ENCODE measurements at places on chromosomes 4 and X.

DNA sequence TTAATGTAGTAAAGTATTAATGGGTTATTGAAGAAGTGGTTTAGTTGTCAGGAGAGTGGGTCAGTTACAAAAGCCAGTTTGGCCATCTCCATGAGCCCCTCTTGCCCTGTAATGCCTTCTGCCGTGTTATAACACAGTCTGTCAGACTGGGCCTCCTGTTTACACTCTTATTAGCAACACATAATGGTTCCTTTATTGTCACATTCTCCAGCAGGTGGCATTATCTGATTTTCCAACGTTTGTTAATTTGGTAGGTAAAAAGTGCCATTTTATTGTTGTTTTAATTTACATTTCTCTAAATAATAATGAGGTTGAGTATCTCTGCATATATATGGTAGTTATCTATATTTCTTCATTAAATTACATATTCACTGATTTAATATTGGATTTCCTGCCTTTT lies 560.8 kb downstream of the FGF13 start:
- no peak for DNase-seq

DNA sequence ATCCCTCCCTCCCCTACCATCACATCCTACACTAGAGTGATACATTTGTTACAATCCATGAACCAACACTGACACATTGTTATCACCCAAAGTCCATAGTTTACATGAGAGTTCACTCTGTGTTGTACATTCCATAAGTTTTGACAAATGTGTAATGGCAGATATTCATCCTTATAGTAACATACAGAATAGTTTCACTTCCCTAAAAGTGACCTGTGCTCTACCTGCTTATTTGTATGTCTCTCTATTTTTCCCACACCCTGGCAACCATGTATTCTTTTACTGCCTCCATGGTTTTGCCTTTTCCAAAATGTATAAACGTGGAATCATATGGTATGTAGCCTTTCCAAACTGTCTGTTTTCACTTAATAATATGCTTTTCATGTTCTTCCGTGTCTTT lies 42.2 kb upstream of the HPGD start:
- DNase-seq, result no peak

DNA sequence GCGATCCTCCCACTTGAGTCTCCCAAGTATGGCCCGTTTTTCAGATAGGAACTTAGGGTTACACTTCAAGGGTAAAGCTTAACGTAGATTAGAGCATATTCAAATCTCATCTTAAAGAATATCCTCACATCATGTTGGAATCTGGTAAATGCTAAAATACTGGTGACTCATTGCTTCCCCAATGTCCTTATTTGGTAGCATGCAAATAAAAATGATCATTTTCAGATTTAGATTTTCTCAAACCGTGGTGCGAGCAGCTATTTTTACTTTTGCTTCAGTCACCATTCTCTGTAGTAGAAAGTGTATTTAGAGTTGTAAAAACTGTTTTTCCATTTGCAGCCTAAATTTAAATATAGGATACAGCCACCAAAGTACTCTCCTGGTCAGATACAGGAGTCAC lies 101.5 kb upstream of the MAML3 start:
- DNase-seq, result no peak

DNA sequence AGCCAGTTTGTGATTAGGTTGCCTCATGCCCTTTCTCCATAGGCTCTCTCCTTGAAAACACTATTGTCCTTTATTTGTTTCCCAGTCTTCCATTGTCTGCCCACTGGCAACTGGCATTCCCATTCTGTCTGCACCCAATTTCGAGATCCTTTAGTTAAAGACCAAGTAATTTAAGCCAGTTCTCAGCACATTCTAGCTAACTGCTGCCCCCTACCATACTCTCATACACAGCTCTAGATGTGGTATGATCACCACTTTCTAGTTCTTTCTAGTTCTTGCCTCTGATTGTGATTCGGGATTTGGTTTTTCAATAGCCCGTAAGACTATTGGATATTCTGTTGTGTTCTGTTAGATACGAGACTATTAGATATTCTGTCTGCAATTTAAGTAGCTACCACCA lies 135.8 kb upstream of the TRPC5 start:
- no peak for DNase-seq

DNA sequence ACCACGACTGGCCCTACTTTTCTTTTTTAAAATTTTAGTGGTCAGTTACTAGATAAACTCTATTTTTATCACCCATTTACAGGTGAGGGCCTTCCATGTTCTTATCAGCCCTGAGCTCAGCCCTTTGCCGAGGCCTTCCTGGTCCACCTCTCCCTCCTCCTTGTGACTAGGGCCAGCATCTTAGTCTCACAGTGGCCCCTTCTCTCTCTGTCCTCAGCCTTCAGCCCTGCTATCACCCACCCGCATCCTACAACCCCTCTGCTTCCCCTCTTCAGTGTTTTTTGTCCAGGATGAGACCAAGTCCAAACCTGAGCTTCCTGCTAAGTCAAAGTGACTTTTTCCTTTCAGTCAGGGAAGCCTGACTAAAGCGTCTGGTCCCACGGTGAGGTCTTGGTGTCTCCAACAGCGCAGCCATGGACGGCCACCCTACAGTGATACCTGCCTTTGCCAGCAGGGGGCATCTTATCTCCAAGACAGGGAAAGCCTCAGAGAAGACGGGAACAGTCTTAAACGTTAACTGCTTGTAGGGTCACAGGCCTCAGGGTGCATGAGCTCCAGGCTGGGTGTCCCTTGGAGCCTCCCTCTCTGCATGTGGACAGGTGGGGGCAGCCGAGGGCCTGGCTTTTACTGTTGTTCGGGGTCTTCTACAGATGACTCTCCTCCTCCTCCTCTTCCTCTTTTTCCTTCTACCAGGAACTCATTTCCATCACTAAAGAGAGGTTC lies 11.7 kb upstream of the GAGE10 start:
- DNase-seq, result no peak

DNA sequence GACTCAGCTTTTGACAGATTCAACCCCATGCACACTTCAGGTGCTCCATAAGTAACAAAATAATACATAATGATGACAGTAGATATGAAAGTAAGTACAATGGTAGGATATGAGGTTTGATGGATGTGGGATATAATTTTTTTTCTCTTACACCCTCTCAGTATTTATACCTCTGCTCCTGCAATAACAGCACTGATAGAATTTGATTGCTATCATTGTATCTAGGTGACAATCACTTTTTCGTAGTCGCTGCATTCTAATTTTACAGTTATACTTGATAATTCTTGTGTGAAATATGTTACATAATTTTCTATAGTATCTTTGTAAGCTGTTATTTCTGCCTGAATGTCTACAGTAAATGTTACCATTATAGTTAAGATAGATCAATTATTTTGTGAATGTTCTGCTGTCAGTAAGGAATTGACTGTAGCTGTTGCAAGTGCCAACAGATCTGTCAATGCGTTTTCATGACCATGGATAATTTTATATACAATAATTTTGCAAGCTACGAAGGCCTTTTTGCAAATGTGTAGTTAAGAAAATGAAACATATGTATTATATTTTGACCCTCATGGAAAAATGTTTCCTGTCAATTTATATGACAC lies 128.9 kb downstream of the BANK1 start:
- DNase-seq, result no peak

DNA sequence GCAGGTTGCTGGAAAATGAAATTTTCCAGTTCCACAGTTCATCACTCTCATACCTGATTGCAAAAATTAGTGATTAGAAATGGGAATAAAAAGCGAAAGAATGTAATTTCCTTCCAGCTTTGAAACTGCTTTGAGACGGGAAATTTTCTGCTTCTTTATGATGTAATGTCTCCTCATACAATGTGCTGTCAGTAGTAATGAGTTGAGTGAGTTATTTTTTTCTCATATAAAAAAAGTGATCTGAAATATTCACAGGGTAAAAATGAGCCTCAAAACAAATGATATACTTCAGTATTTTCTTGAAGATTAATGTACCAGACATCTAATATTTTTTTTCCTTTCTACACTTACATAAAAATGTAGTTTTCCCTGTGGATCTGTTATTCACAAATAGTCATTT lies 179.1 kb upstream of the FAT4 start:
- DNase-seq, result no peak

DNA sequence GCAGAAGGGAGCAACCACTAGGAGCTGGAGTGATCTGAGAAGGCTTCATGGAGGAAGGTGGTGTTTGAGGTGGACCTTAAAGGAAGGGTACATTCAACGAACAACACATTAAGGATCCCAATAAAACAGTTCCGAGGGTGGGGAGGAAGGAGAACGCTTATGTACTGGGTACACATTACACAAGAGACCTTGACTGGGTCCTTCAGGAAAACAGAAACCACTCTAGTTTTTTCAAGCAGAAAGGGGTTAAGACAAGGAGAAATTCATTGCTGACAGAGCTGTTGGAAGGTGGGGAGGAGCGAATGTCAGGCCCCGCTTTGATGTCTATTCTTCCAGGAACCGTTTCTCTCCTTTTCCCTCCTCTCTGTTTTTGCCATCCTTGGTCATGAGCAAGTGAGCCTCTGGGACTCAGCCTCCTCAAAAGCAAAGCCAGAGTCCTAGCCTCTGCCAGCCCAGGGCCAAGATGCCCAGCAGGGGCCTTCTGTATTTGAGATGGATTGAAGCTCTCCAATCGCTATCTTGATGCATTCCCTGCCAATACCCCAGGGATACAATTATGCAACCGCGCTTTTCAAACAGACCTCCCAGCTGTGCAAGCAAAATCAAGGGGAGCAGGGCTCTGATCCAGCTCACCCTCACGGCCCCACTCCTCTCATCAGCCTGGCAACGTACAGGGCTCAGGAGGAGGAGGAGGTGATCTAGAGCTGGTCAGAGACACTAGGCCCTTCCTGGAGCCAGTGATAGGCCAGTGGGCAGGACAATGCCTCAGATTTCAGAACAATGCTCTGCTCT lies 48.4 kb downstream of the ZBTB49 start:
- no peak for DNase-seq

GRCh38 chr4:37393321-37393720 lies 148.8 kb downstream of the NWD2 start:
- no peak for DNase-seq

- no peak for DNase-seq
Observed at GRCh38 chrX:153161952-153162351, 17.1 kb upstream of the MAGEA1 start.

DNA sequence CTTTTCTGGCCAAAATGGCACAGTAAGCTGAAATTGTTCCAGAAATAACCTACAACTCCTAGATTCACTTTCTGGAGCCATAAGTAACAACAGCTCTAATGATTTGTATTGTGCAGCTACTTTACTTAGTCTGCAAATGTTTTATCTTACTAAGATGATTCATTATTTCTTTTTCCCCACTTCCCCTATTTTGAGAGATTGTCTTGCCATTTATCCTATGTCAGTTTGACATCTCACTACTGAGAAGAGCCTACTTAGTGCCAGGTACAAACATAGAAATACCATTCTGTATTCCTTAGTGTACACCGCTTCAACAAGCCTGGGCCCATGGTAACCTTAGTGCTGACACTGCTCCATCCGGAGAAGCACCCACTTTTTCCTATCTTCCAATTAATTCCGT lies 13.8 kb upstream of the STK26 start:
- no peak for DNase-seq

- DNase-seq, result no peak
Observed at GRCh38 chr4:142725886-142726285, 120.2 kb downstream of the INPP4B start.

DNA sequence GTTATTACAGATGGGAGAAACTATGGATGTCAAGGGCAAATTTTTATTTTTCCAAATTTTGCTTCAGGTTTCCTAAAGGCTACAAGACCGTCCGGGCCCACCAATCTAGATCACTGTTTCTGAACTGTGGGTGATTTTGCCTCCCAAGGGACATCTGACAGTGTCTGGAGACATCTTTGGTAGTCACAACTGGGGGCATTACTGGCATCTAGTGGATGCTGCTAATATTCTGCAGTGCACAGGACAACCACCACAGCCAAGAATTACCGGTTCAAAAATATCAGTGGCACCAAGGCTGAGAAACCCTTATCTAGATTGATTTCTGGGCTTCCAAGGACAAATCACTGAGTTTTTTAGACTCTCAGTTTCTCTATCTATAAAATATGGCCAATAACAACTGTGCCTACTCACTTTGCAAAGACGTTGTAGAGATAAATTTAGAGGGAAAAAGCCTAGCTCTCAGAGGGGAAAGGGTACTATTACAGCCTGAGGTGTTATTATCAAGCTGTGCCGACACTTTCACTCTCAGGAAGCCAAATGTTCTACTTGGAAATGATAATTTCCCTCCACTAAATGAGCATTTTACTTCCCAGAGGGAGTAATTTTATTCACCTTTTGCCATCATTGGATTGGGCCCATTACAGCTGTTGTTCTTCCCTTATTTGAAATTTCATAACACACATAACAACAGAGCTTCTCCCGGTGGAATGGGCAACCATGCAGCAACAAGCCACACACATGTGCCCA lies 442.1 kb downstream of the CENPC start:
- DNase-seq, result no peak

GRCh38 chr4:174523025-174523693 lies 871 bp upstream of the HPGD start:
- DNase-seq, result no peak

DNA sequence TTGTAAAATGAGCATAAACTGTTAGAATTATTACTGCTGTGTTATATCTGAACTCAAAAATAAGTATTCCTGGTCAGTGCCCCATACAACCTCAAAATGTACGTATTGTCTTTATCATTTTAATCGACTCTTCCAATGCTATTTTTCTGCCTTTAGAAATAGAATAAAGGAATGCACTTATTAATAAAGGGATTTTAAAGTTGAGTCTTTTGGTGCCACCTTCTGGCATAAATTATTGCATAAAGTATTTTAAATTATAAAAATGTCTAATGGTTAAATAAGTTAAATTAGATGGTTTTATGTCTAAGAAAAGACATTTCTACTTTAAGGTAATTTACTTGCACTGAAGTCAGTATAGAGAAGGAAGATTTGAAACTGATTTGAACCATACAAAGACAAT lies 424.0 kb upstream of the NDST4 start:
- DNase-seq, result no peak

DNA sequence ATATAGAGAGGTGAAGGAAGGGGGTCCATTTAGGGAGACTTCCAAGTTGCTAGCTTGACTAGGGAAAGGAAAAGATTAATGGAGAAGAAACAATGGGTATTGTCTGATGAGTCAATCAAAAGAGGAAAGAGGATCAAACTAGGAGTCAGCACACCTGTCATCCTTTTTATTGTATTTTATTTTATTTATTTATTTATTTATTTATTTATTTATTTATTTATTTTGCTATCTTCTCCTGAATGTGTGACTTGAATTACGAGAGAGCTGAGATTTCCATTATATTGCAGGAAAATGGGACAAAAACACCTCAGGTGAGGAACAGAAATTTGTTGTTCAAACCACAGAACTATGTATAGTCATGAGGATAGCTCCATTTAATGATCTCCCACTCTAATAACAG lies 58.9 kb downstream of the NUDT11 start:
- DNase-seq, result no peak

GRCh38 chrX:139112432-139112831 lies 400.9 kb upstream of the FGF13 start:
- DNase-seq, result no peak

- no peak for DNase-seq
Observed at GRCh38 chr4:140395668-140396067, 22.2 kb downstream of the SCOC start.

- no peak for DNase-seq
Observed at GRCh38 chr4:8779490-8779932, 92.1 kb downstream of the HMX1 start.

- DNase-seq, result no peak
Observed at GRCh38 chrX:114334473-114334982, 249.4 kb upstream of the HTR2C start.

GRCh38 chrX:69565247-69565815 lies 50.6 kb upstream of the EDA start:
- DNase-seq, result no peak

- no peak for DNase-seq
Observed at GRCh38 chr4:84565951-84566350, 17.0 kb upstream of the CDS1 start.

- no peak for DNase-seq
Observed at GRCh38 chrX:31251336-31251735, 179.5 kb upstream of the FTHL17 start.

Data from DMS 273 treated with DMSO at 0.1 percent for 48 hours (cell line).